ENCODE measurements at places on chromosomes 5 and 9.
A peak's percentile ranks its signal among the peaks of the same experiment; 100 is the strongest.

GRCh38 chr5:115354246-115354645 is 57.8 kb upstream of the CCDC112 start:
- DNase-seq: no peak

- DNase-seq: peak; percentile 65
These were observed 120.9 kb downstream of the WNK2 start for GRCh38 chr9:93304574-93305496.

DNA sequence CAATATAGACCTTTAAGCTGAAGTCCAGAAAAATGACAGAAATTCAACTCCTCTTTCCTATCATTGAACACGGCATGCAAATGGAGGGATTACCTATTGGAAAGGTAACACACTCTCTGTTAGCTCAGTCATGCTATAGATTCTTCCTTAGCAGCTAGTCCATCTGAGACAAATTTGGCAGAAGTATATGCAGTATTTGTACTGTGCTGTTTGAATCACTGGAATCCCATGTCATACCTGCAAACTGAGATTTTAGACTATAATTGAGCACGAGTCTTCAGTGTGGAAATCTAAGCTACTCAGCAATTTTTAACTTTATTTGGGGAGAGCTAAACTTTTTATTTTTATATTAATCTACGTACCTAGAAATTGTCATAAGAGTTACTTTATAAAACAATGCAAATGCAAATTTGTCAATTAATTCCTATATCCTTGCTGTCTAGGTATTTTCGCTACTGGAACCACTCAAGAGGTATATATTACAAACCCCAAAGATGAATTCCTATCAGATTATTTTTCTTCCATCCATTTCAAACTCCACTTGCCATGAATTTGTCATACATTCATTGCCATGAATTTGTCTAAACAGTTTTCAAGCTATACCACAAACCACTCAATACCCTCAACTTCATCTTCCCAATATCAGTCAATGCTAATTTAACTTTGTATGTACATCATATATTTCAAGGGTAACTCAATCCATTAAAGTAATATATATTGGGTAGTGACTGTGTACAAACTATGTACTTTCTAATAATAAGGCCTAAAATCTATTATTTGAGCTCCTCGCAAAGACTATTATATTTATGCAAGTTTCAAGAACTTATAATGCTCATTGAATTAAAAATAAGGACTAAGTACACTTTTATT is 224.8 kb downstream of the MEF2C start:
- DNase-seq: no peak

DNA sequence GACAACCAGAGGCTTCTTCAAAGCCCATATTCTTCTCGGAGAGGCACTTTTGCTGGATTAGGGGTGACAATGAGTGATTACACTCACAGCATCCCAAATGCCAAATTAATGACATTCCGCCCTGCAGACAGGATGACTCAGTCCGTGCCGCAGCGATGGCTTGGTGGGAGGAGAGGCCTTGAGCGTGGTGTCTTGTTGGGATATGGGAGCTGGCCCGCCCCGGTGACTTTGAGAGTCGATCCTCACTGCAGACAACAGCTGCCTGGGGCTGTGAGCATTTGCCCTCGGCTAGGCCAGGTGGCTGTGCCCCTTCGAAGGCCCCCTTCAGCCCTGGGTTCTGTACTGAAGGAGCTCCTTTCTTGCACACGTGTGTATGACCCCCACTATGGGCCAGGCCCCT is 29.8 kb downstream of the OLFM1 start:
- DNase-seq: no peak

DNA sequence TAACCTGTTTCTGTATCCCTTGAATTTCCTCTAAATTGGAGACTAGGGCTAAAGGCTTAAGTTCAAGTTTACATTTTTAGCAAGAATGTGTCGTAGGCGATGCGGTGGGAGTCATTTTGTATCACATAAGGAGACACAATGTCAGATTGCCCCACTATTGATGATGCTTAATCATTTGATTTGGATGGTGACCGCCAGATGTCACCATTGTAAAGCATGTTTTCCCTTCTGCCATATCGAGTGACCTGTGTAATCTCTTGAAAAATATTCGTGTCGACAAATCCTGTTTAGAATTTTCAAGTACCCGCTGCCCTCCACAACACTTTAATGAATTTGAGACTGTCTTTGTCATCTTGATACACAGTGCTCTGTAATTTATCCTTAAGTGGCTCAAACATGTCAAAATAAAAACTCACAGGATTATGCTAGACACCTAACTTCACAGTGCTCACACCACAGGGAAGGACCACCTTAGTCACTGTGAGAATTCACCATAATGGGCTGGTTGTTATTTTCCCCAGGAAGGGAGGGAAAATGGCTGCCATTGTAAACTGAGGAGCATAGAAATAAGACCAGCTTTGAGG is 34.5 kb upstream of the SLC46A2 start:
- DNase-seq: no peak

GRCh38 chr5:122420537-122421236 is 108.7 kb downstream of the SNCAIP start:
- DNase-seq: no peak

DNA sequence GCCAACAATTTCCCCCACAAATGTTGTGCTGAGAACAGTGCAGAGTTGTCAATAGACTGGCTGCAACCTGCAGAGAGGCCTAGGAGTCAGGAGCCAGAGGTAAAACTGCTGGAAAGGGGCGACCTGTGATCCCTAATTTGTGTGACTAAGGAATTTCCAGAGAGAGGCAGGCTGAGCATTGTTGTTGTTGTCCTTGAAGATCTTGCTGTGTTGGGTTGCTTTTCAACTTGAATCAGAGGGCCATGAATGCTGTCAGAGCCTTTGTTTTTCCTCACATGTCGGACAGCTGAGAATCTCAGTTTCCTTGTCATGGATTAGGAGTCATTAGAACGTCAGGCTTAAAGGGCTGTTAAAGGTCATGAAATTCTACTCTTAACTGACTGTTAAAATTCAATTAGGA is 134.6 kb upstream of the ASTN2 start:
- no peak for DNase-seq

GRCh38 chr5:59296317-59297264 is 596.9 kb downstream of the PDE4D start:
- no peak for DNase-seq

- DNase-seq: no peak
These were observed 7.1 kb downstream of the TXNDC8 start for GRCh38 chr9:110330484-110331105.

- DNase-seq: no peak
These were observed 32.5 kb downstream of the LEAP2 start for GRCh38 chr5:132905938-132906337.

DNA sequence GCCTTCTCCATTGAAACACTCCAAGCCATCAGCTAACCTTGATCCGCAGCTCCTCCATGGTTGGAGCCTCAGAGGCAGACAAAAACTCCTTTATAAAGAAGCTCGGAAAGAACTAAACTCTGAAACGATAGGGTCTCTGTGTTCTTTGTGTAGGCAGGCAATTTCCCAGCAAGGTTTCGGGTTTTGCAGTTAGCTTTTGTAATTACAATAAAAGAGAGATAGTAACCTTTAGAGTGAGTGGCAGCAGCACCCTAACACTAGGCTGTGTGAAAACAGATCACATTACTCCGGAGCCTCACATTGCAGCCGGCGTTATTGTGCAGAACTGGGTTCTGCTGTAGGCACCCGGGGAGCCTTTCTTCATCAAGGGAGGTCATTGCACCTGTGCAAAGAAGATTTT is 115.8 kb upstream of the MAP3K1 start:
- no peak for DNase-seq

DNA sequence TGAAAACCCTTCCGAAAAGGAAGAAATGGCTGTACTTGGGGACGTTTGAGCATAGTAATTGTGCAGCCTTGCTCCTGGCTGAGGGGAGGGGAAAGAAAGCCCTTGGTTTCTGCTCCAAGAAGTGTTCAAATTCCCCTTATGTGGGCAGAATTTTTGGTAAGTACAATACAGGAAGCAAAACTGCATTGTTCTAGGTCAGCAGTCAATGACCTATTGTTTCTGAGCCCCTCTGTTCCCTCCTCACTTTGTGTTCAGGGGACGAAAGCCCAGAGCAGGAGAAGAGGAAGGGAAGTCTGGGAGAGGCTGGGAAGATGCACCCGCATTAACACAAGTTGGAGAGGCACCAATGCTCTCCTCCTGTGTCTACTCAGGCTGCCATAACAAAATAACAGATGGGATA is 11.9 kb downstream of the BASP1 start:
- DNase-seq: no peak

- DNase-seq: no peak
These were observed 33.4 kb upstream of the NR3C1 start for GRCh38 chr5:143436871-143437270.

DNA sequence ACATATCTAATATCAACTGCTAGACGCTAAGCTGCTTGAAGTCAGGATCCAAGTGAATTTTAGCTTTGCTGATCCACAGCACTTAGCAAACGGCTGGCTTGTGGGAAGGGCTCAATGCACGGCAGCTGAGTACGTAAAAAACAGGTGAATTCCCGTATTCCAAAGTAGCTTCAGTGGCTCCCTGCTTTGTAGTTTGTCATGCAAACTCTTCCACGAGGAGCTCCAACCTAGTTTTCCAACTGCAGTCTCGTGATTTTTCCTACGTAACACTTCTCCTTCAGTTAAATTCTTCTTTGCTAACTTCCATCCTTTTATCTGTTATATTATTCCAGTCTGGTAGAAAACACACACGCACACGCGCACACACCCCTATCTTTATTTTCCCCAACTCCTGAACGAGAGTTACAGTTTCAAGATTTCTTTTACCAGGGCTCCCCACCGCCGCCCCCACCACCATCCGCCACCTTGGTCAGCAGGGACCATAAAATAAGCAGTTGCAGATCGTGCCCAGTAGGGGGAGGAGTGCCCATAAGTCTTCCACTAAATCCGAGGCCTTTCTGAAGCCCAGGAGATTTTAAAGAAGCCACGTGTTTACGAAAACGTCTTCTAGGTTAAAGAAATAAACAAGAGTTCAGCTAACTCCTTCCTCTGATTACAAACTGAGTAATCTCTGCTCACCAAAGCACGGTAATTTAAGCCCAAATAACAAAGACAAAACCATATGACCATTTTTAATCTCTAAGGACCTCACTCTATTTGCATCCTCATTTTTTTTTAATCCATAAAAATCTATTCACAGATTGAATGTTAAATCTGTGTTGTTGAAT is 34.8 kb upstream of the TRIO start:
- DNase-seq: peak; percentile 81

GRCh38 chr5:38835887-38836286 is 9.9 kb upstream of the OSMR start:
- no peak for DNase-seq

- DNase-seq: peak; percentile 28
These were observed 560.8 kb downstream of the BNC2 start for GRCh38 chr9:16309469-16310271.

GRCh38 chr5:82537687-82538306 is 259.6 kb upstream of the RPS23 start:
- no peak for DNase-seq

GRCh38 chr5:102809033-102809432 is 53.9 kb downstream of the PAM start:
- no peak for DNase-seq

GRCh38 chr9:23686896-23687295 is 139.1 kb downstream of the ELAVL2 start:
- DNase-seq: no peak

- DNase-seq: no peak
These were observed 42.7 kb upstream of the IER5L start for GRCh38 chr9:129220771-129221170.

DNA sequence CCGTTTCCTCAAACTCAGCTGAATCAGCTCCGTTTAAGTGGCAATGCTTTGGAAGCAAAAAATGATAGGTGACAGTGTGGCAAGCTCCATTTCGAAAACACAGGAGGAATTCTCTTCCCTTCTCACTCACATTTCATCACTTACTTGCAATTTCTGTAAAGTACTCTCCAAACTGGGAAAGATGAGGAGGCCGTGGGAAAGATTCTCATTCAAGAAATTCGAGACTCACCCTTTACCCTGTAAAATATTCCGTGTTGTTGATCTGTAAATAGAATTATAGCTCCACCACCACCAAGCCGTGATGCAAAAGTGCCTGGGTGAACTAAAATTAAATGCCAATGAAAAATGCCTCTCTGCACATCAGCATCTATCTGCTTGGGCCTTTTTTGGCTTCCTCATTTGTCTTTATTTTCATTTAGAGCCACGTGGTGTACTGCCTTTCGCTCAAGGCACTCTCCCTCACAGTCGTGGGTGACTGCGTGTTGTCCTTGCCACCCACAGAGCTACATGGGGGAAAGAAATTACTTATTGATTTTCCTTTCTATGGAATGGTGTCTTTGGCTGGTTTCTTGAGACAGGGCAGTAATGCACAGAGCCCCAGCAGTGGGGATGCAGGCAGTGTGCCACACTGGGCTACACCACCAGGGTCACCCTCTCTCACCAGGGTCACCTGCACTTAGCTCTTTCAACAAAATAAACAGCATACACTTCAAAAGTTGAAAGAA is 289.3 kb upstream of the TAS2R1 start:
- DNase-seq: no peak

GRCh38 chr9:31248156-31248555 is 1136.3 kb upstream of the ACO1 start:
- no peak for DNase-seq

DNA sequence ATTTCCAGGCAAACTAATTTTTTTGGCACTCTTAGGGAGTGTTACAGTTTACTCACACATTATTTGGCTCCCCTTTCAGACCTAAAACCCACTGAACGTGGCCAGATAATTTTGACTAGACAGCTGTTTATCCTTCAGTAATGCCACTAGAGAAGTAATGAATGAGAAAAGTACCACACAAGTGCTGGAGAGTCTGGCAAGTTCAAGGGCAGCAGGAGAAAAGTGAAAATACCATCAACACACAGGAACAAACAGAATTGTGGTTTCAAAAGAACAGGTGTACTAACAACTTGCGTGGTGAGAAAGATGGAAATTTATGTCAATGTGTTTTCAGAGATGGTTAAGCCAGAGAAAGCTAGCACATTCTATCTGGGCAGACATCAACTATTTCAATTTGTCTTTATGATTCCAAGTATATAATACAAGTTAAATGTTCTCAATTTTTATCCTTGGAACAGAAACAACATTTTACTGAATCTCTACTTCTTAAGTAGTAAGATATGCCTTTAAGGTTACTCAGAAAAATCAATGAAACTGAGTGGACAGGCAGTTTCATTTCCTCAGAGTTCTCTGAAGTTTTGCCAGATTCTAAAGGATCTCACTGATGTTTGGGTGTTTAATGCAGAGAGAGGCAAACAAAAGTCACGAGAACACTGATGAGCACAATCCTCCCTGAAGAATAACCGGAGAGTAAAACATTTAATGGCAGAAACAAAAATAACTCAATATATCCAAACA is 91.0 kb downstream of the ARSB start:
- no peak for DNase-seq

- DNase-seq: no peak
These were observed 161.7 kb downstream of the OLFM1 start for GRCh38 chr9:135249191-135249590.

DNA sequence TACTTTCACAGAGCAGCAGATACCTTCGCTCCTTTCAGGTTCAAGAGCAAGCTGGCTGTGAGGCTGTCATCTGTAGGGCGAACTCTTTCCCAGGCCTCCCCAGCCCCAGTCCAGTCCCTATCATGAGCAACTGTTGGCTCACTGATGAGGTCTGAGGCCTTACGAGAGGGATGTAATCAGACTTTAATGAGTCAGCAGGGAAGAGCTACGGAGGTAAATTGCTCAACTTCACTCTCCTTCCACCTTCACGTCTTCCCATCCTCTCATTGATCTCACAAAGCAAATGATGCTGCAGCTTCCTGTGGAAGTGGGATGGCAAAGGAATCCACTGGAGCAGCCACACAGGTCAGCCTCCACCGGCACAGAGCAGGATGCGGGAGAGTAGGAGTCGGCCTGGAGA is 130.7 kb upstream of the TBCA start:
- DNase-seq: no peak

- DNase-seq: no peak
These were observed 58.3 kb downstream of the MTX3 start for GRCh38 chr5:79932510-79933504.
